ENCODE measurements at places on chromosomes 16 and 17.

DNA sequence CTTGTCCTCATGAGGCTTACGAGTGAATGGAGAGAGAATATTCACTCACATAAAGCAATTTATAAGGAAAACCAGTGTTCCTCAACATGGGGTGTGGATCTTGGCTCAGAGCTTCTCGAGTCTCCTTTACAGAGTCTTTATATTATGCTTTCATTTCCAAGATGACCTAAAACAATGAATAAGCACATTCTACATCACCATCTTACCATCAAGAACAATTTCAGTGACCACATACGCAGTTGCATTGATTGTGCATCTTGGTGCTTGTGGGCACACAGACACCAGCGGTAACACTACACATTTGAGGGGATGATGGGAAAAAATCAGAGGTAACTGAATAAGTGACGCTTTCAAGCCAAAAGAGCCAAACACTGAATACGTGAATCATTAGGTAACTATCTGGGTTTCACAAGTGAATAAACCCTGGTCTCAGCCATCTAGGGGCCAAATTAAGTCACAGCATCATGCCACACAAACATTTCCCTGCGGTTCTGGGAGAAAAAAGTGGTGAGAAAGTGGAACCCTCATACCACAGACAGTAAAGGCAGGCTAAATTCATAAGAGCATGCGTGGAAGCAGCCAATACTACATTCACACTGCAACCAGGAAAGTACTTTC lies 9.4 kb downstream of the CWC25 start:
- no peak for DNase-seq

GRCh38 chr16:68343137-68343536 lies 32.3 kb downstream of the PRMT7 start:
- no peak for DNase-seq

DNA sequence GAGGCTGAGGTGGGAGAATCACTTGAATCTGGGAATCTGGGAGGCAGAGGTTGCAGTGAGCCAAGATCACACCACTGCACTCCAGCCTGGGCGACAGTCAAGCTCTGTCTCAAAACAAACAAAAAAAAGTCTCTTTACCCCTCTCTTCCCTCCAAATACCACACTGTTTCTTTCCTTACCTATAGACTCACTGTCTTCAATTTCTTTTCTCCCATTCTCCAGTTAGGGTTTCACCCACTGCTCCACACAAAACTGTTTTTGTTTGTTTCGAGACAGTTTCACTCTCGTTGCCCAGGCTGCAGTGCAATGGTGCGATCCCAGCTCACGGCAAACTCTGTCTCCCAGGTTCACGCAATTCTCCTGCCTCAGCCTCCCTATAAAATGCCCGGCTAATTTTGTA lies 6.1 kb upstream of the CD2BP2 start:
- DNase-seq = no peak

GRCh38 chr16:88929091-88929445 lies 47.9 kb downstream of the CBFA2T3 start:
- DNase-seq = no peak

DNA sequence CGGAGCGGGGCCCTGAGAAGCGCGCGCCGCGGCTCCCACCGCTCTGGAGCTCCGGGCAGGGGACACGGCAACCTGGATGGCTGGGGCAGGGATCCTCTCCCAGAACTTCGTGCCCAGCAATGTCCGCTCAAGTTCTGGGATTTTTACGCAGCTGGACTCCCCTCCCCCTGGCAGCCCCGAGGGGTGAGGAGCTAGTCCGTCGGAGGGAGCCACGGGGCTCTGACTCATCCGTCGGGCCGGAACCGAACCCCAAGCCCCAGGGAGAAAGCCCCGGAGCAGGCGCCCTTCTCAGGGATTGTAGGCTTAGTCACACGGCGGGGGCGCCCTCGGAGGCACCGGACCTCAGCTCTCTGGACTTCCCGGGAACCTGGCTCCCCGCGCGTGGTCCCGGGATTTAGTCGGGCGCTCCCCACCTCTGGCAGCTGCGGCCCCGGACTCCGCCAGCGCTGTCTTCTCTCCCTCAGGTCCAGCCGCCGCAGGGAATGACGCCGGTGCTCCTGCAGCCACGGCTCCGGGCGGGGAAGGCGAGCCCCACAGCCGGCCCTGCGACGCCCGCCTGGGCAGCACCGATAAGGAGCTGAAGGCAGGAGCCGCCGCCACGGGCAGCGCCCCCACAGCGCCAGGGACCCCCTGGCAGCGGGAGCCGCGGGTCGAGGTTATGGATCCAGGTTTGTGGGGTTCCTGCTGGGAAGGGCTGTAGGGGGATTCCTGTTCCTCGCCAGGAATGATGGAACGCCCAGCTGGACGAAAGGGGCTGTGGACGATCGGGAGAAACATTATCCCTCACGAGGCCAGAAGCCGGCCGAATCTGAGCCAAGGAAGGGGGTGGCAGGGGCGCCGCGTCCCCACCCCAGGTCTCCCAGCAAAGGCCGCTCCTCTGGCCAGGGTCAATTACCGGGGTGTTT lies 830 bp downstream of the SPHK1 start:
- DNase-seq = no peak

DNA sequence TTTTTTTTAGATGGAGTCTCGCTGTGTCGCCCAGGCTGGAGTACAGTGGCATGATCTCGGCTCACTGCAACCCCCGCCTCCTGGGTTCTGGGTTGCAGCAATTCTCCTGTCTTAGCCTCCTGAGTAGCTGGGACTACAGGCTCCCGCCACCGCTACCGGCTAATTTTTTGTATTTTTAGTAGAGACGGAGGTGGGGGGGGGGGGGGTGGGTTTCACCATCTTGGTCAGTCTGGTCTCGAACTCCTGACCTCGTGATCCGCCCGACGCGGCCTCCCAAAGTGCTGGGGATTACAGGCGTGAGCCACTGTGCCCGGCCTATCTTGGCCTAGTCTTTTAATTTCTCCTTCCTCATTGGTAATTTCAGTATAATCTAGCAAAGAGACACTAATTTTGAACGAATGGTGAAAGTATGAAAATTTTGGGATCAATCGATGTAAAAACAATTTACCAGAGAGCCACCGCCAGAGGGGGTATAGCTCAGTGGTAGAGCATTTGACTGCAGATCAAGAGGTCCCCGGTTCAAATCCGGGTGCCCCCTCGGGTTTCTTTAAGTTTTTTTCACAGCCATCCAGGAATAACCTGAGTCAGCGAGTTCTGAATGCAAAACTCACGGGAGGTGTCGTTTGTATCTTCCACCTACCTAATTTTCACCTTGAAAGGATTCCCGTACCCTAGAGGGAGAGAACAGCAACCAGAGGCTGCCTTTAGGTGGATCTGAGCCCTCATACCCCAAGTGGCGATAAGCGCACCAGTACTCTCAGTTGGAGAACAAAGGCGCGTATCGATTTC lies 2.5 kb upstream of the LASP1 start:
- DNase-seq = peak; percentile 74

DNA sequence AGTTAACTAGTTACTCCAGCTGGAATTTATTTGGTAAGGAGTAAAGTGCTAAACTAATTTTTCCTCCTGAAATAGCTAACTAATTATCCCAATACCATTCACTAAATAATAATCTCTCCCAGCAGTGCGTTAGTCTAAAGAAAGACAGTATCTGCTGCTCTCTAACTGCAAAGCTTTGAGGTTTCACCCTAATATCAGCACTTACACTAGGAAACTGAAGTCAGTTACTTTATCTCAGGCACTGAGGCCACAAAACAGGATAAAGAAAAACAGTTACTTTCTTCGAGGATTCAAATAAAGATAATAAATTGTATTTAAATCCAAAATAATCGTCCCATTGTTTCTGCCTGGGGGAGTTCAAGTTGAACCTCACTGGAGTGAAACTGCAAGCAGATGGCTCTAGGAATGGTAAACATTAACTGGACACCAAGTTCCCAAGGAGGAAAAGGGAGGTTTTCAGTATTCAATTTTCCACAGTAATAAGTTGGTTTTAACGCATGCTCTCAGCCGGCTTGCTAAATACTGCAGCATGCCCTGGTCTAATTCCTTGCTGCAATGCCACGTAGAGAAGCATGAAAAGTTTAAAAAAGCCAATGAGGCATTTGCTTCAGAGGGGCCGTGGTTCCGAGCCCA lies 20.0 kb upstream of the FOXJ1 start:
- no peak for DNase-seq

- peak; percentile 87 for DNase-seq
Observed at GRCh38 chr17:49388290-49388640, 26.2 kb upstream of the ZNF652 start.

- no peak for DNase-seq
Observed at GRCh38 chr16:17776888-17777287, 306.1 kb upstream of the XYLT1 start.

GRCh38 chr17:50106393-50107131 lies 11.4 kb downstream of the PDK2 start:
- DNase-seq = no peak

GRCh38 chr16:86307514-86307903 lies 202.8 kb upstream of the FOXF1 start:
- no peak for DNase-seq

DNA sequence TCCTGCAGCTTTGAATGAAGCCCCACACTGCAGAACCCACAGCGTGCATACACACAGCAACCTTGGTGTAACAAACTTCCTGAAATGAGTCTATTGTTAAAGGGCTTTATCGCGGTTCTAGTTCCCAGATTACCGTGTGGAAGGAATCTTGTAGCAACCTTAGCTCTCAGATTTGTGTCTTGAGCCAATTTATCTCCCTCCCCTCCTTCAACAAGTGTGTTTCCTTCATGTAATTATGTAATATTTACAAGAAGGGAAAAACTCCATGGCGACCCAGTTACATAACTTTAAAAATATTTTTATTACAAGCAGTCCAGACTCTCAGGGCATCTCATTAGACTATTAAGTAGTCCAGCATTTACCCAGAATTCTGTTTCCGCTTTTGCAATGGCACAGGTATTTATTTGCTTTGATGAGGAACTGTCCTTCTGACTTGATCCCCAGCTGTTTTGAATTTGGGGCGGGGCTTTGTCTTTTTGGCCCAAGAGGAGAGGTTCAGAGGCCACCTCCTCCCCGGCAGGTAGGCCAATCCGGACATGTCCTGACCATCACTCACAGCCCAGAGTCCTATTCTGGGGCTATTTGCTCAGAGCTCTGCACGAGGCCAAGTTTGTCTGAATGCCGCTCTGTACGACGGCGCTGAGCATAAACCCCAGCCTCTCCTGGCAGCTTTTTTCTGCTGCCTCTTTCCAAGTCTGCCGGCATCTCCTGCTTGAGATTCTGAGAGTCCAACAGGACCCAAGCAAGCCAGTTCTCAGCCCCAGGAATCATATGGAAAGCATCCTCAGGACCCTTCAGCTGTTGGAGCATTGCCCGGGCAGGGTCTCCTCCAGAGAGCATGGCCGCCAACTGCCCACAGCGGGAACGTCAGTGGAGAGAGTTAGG lies 35.6 kb downstream of the CLEC16A start:
- DNase-seq = no peak

DNA sequence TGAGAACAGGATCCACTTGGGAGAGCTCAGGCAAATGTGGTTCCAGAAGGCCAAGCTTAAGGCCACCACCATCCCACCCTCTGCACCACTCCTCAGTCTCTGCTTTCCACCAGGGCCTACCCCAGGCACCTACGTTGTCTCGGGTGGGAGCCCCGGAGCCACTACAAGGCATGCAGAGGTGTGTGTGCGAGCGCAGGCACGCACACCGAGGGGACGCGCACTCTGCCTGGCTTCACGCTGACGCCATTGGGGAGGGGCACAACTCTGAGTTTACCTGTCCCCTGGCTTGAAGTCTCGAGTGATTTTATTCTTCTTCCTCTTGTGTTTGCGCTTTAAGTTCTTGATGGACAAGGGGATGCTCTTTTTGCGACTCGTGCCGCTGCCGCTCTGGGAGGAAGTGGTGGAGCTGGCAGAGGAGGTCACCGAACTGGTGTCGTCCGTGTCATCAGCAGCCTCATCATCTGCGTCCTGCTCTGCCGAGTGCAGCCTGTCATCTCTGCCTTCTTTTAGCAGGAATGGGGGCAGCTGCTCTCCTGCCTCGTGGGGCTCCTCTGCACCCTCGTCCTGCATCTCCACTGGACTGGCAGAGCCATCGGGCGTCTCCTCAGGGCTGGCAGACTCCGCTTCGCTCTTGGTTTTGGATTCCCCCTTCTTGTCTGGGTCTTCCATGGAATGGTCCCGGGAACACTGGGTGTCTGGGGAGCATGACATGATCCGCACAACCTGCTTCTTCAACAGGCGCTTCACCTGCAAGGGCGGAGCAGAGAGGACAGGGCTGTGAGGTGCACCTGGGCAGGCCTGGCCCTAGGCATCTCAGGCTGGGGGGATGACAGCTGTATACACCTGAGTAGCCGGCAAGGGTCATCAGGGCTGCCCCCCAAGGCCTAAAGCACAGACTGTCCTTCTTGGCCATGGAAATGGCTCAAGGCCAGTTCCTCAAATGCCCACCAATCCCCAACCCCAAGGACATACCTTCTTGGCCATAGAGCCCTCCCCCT lies 15.1 kb downstream of the SPHK1 start:
- DNase-seq = no peak

- DNase-seq = no peak
Observed at GRCh38 chr17:68446626-68447041, 10.7 kb downstream of the WIPI1 start.

DNA sequence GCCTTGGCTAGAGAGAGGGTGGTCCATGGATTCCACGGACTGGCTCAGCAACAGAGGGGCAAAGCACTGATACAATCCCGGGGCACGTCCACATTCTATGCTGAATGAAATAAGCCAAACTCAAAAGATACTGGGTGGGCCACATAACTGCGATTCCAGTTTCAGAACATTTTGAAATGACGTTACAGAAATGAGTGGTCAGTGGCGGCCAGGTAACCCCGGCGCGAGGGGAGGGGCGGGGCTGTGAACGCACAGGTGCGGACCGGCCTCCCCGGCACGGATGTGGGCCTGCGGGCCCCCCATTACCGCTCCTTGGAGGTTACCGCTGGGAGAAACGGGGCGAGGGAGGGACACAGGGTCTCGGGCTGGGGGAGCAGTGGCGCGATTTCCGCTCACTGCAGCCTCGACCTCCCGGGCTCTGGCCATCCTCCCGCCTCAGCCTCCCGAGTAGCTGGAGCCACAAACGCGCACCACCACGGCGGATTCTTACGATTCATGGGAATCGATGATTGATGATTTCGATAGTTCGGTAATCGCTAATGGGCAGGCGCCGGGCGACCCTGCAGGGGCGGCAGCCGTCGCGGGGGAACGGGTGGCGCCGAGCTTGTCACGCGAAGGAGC lies 559 bp downstream of the MVD start:
- no peak for DNase-seq

DNA sequence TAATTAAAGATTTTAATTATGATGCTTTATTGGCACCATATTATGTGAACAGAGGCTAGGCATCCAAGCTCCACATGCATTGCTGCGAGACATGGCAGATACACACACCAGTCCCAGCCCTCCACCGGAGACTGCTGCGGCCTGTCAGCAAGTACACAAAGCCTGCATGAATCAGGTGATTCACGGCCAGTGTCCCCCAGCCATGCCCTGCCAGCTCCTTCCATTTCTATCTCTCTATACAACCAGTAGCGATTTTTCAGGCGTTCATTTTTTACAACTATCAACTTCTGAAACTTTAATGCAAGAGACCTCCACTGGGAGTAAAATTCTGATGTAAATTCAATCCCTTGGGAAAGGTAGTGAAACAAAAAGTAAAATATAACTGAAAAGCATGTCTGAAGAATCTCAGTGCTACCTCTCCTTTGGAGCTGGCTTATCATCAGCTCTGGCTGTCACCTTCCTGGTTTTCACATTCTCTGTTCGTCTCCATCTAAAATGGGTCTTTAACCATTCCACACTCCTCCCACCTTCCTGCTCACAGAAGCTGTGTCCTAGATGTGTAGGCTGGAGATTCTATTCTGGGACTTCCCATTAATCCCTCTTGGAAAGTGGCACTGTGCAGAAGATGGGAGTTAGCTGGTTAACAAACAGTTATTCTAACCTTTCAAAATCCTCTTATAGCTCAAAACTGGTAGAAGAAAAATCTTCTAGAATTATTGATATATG lies 32.2 kb downstream of the HS3ST3A1 start:
- DNase-seq = no peak
